Anterior cingulate cortex (tissue), 58 donors: ENCODE measurements at places on chromosomes 12 and 14.

GRCh38 chr14:76205708-76206107 lies 54.0 kb downstream of the GPATCH2L start:
- DNase-seq: no peak

DNA sequence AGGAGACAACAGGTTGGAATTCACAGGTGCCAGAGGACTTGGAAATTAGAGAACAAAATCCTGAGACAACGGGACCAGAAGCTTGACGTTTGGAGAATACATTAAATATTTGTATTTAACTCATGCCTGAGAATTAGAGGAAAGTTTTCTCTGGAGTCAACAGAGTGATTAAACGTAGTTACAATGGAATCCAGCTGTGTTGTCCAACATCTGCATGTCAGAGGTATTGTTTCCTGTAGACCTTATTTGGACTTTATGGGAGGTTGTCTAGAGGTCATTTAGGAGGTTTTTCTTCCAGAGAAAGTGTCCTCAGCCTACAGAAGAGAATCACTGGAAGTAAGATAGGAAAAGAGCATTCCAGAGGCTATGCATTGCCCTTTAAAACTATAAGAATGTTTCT lies 45.1 kb upstream of the RERGL start:
- no peak for DNase-seq

- no peak for DNase-seq
Observed at GRCh38 chr12:27143256-27144069, 61.1 kb upstream of the C12orf71 start.

GRCh38 chr14:65499138-65499537 lies 86.6 kb downstream of the FUT8 start:
- no peak for DNase-seq

GRCh38 chr14:31206536-31207286 lies 882 bp downstream of the HECTD1 start:
- DNase-seq: no peak

GRCh38 chr12:130716969-130717366 lies 869 bp upstream of the RIMBP2 start:
- DNase-seq: no peak

DNA sequence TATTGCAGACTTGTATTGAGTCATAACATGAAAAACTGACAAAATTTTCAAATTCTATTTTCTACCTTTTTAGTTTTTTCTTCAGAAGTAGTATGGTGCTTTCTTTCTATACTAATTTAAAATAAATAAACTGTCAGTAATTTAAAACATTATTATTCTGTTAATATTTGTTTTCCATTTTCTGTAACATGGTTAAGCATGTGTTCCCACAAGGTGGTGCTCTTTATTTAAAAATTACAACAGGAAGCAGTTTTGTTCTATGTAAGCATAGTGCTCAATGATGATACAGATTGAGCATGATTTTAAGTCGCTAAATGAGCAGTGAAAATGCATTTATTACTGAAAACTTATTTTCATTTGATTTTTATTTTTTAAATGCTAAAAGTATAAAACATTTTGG lies 114.6 kb downstream of the PPFIA2 start:
- no peak for DNase-seq

GRCh38 chr12:26940516-26941214 lies 2.4 kb downstream of the FGFR1OP2 start:
- no peak for DNase-seq

DNA sequence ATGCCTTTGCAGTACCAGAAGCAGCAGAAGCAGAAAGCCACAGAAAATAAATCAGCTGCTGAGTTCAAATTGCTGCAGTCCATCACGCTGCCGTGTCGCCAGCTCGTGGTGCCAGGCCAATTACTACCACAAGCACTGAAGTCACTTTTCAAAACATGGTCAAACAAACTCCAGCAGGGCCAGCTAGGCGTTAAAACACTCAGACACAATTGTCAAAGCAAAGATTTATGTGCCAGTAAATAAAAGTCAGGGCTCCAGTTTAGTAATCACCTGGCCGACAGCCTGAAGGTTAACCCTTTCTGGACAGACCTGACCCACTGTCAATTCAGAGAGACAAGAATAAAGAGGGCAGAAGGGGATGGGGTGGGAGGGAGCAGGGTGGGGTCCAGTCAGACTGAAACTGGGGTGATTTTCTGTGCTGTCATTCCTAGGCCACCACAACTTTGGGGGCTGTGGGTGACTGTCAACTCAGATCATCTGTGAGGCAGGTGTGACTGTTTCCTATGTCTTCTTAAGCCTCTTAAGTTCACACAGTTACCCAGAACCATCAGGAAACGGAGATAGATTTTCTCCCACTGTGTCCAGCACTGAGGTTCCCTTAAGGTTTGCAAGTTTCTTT lies 109.8 kb upstream of the FUT8 start:
- no peak for DNase-seq

DNA sequence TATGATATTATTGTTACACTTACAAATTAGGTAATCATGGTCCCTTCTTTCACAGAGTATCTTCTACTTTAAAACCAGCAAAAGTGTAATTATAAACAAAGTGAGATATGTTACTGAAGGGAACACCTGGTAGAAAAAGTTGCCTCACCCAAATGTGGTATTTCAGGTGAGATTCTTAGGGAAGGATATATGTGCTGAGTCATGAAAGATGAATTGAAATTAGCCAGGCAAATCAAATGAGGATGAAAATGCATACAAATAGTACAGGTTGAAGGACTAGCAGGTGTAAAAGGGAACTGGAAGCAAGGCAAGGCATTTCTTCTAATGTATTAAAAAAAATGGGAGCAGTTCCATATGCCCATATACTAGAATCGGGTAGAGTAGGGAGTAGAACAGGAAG lies 220.9 kb downstream of the PRKD1 start:
- DNase-seq: no peak

- DNase-seq: no peak
Observed at GRCh38 chr12:5907807-5908206, 37.3 kb downstream of the ANO2 start.

DNA sequence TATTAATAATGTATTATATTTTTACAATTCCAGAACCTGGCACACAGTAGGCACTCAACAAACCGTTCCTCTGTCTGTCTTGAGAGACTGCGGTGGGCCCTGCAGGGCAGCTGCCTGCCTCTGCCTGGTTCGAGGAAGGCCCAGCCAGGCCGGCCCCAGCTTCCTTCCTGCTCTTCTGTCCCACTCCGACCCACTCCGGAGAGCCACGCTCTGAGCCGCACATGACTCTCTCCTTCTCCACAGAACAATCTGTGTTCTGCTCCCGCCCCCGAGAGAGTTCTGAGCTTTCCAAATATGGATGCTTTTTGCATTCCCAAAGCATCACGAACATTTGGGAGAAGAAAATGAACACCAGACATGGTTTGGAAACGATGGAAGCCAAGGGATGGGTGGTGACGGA lies 57.3 kb downstream of the TTC7B start:
- DNase-seq: peak; percentile 59

DNA sequence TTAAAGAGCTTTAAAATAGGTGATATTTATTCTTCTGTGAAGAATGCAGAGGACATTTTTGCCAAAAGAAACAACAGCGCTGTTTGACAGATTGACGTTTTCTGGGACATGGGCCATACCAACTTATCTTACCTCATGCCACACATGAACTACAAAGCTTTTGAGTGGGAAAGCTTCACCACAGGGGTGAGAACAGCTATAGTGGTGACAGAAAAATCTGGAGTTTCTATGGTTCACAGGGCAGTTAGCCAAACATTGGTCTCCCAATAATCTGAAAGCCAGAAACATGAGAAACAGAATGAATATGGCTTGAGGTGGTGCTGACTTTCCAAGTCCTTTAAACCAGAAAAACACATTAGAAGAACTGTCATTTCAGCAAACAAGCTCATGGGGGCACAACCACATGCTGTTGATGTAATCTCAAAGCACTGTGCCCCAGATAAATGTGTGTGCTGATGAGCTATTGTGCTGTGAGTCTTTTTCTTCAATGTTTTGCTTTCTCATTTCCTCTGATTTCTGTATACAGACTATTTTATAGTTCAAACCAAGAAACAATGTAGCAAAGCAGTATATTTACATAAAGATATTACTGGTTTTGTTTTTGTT lies 905.4 kb downstream of the SLC16A7 start:
- no peak for DNase-seq

DNA sequence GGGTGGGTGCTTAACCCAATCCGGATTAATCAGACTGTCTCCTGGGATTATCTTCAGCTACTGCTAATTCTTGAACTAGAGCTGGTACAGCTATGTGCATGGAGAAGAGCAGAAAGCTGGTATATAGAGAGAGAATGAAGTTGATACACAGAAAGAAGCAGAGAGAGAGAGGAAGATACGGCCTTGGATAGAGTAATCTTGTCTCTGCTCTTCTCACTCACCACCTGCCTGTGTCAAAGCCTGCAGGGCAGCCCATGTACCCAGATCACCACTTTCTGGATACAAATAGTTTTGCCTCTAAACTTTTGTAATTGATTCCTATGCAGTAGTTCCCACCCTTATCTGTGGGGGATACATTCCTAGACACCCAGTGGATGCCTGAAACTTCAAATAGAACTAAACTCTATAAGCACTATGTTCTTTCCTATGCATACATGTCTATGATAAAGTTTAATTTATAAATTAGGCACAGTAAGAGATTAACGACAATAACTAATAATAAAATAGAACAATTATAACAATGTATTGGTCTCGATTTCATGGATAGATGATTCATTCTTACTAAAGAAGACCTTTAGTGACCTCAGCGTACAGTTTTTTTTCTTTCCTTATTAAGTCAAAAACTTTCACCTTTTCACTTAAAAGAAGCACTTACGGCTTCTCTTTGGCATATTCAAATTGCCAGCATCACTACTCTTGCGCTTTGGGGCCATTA lies 45.5 kb downstream of the YEATS4 start:
- DNase-seq: no peak

- no peak for DNase-seq
Observed at GRCh38 chr12:62471734-62472133, 5.1 kb downstream of the MON2 start.

- DNase-seq: no peak
Observed at GRCh38 chr14:56808110-56808382, 2.2 kb downstream of the OTX2 start.

GRCh38 chr12:46174919-46175318 lies 93.9 kb downstream of the SLC38A1 start:
- no peak for DNase-seq

GRCh38 chr12:132319359-132319950 lies 9.9 kb downstream of the GALNT9 start:
- DNase-seq: no peak

DNA sequence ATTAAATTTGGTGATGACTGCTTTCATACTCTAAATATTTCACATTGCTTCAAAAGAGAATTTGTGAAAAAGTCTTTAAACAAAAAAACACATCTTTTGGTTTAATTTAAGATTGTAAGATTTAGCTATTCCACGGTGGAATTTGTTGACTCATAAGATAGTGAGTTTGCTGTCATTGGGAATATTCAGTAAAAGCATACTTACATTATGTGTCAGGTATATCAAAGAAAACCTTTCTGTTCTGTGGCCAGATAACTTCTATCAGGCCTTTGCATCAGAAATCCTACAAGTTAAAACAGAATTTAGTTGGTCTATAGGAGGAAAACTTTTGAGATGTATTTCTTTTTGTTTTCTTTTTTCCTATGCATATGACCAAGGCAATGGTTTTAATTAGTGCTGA lies 148.8 kb upstream of the E2F7 start:
- DNase-seq: no peak

DNA sequence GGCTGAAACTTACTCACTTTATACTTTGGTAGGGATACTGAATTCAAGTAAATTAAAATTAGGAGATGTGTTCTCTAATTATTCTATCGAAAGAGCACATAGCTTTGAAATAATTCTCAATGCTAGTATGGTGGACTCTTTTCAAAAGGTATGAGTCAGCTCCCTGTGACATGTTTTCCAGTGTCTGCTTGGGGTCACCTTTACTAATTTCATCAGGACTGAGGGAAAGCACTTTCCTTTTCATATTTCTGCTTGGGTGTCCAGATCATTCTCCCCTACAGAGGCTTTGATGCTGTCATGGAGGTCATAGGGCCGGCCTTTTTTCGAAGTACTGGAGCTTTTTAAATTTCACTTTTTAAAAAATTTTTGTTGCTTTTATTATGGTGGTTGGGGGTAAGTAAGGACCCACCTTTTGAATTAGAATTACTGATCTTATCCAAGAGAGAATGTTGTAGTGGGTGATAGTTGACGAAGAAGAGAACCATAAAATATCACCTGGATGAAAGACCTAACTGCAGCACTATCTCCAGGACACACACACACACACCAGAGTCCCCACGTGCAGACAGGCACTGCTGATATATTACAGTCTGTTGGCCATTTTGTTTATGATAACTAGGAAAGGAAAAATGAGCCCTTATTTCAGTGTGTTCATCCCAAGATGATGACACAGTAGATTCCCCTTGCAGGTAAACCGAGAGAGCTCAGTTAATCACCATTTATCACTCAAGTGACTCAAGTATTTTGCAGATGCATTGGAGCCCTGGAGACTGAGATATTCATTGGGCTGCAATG lies 558.6 kb downstream of the DIO2 start:
- DNase-seq: no peak

- DNase-seq: no peak
Observed at GRCh38 chr14:61570549-61571290, 124.6 kb upstream of the HIF1A start.

DNA sequence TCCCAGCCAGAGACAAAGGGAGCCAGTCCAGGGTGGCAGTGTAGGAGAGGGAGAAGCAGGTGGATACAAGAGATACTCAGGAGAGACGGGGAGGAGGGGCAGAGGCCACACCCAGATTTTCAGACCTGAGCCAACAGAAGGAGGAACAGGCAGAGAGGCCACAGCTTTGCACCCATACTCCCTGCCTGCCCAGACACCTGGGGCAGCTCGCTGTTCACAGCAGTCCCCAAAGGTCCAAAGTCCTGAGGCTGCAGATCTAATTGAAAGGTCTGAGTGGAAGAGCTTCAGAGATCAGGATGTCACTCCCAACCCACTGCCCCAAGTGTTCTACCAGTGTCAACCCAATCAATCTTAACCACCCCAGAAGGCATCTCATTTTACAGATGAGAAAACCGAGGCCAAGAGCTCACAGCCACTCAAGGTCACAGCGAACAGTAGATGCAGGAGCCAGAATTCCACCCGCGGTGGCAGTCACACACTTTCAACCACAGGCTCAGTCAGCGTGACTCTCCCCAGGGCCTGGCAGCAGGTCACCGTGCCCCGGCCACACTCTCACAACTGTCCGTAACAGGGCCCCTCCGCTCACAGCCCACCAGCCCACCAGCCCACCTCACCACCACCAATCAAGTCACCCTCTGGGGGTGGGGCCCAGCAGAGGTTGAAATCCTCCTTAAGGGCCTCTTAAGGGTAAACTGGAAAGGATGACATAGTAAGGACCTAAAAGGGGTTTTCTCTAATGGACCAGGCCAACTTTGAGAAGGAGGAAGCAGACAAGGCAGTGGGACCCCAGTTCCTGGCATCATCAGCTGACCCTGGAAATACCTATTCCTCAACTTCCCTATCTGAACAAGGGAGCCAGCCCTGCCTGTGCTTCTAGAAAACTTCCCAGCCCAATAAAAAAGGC lies 33.3 kb downstream of the ACTN1 start:
- DNase-seq: no peak

DNA sequence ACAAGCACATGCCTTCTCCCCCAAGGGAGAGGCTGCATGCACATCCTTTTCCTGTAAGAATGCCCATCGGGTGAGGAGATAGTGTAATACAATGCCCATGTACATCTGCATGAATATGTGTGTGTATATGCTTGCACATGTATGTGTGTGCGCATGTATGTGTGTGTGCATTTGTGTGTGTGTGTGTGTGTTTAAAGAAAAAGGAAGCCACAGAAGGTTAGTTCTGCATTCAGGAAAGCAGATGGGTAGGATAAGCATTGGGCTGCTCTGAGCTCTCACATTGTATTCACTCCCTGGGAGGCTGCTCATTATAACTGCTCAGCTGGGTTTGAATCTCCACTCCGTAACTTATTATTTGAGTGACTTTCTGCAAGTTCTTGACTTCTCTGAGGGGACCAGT lies 74.3 kb downstream of the GALNT8 start:
- DNase-seq: no peak
